ENCODE measurements at places on chromosomes 4 and X.

GRCh38 chr4:37890801-37891259, at the start of gene TBC1D1:
Gene TBC1D1 (plus strand): TSS chr4:37891084. CDS start chr4:37902096, 11,012 bp downstream.
- DNase-seq, result no peak

DNA sequence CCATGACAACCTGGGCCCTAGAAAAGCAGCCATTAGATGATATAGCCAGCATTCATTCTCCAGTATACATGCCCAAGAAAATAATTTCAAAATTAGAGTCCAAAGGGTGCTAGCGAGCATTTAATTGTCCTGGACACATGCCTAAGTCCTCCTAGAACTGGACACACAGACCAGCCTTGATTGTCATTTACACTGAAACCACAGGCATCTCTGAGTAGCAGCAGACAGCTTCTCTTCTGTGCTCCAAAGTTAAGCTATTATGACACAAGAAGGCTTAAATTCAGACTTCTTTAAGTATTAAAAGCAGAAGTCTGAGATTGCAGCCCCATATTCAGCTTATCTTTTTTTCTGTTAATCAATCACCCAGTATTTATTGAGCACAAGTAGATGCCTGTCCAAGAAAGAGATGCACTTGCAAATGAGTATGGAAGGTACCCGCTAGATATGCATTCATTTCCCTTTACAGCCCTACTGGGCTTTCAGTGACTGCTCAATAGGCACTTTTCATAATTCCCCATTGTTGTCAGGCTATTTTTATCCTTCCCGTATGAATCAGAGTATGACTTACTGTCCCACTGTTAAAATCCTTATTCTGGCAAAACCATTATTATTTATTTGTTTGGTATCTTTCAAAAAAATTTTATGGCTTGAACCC, 374.1 kb downstream of the FBXW7 start:
- DNase-seq, result no peak

DNA sequence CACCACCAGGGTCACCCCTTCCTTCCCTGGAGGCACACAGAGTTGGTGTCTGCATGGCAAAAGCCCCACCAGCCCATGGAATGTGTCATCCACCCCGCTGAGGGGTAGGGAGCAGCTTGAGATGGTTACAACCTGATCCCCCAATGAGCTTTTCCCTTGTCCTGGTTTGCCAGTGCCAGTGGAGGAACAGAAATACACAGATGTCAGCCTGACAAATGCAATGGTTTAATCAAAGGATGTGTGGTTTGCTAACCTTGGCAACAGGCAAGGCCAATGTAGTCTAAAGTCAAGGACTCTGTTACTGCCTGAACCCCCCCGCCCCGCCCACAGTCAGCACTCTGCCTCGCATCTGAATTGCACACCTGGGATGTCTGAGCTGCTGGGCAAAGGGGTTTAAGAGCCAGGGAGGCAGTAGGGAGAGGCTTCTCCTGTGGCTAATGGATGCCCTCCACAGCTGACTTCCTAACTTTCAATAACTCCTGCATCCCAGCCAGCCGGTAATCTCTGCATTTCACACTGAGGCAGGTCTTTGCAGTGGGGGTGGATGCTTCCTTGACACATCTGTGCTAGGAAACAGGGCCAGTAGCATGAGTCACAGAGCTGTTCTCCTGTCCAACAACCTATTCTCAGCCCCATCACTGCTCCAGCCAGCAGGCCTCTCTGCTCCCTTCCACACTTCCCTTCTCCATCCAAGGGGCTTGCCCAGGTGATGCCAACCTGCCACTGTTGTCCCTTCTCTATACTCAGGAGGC, 137.5 kb downstream of the AMMECR1 start:
- no peak for DNase-seq

GRCh38 chr4:21656832-21657231, 291.7 kb downstream of the KCNIP4 start:
- DNase-seq, result no peak

DNA sequence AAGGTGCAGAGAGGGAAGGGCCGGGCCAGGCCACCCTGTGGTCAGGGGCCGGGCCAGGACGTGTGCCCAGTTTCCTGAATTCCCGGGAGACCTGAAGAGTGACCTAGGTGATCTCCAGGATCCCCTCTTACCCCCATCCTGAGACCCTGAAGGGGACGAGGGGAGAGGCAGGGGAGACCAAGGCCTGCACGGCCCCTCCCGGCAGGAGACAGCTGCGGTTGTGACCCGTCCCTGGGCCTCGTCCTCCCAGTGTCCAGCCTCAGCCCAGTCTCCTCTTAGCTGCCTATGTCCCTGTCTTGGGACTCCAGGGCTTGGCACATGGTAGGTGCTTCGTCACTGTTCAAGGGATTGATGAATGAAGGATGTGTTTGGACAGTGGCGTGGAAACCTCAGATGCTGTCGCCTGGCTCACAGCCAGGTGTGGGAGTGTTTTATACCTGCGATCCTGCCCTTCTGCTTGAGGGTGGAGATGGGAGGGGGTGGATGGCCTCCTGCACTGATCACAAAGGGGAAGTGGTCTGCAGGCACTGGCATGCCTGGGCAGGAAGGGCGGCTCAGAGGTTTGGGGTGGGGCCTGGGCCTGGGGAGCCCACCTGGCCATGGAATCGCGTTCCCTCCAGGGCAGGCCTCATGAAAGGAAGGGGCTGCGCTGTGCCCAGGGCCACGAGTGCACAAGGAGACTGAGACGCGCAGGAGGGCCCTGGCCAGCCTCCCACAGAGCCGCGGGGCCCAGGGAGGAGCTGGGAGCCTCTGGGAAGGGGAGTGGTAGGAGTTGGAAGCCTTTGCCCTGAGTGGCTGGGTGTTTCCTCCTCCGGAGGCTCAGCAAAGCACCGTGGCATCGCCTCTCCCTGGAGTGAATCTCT, 6.9 kb downstream of the SH3TC1 start:
- DNase-seq, result peak; percentile 57

- DNase-seq, result peak; percentile 19
These were observed 10.7 kb downstream of the LIAS start for GRCh38 chr4:39469429-39470077.

DNA sequence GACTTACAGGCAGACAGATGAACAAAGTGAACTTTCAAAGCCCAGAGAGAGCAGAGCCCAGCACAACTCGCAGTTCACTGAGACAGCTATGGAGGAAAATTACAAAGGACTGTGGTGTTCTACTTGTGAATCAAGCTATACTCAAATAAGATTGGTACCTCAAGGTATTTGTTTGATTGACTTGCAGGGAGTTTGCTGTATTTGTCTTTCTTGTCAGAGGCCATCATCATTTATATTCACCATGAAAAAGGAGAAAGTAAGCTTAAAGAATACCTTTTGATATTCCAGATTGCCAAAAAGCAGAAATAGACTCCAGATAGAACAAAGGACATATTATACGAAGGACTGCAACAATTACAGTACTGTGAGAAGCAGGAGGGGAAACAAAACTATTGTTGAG, 1047.9 kb downstream of the RPA4 start:
- DNase-seq, result no peak

GRCh38 chr4:4995103-4995907, 24.0 kb downstream of the CYTL1 start:
- no peak for DNase-seq

- DNase-seq, result no peak
These were observed 22.0 kb upstream of the EIF4E start for GRCh38 chr4:98950925-98951324.

- no peak for DNase-seq
These were observed 234.4 kb downstream of the NKX6-1 start for GRCh38 chr4:84264652-84265051.

DNA sequence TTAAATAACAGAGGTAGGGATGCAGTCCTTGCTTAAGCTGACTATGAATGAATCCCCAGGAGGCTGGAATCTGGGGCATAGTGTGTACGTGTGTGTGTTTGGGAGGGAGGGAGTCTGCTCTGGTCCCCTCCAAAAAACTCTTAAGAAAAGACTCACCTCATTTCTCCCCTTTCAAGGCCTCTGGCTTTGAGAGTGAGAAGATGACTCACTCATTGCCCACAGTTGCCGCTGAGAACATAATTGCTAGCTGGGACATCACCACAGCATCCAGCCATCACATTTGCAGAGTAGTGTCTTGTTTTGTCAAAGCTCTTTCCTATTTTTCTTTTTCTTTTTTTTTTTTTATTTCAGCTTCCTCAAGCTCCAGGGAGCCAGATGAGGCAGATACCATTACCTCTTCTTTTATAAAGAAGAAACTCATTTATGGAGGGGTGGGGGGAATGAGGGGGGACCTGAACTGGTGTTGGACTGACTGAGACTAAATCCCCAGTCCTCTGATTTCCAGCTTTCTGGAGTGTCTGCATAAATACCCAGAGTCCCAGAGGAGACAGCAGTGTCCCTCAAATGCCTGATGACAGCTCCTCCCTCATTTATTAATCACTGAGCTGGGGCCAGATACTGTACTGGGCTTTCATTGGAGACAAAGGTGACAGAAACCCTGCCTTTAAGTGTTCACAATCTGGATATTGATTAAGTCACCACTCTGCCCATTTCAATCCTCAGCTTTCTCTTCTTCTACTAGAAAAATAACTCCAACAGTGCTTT, 61.9 kb upstream of the LAS1L start:
- DNase-seq, result no peak

Measured in NCI-H2029 treated with DMSO at 0.1 percent for 48 hours (cell line).